NCI-H526 treated with DMSO at 0.1 percent for 48 hours (cell line): ENCODE measurements at places on chromosomes 2 and 18.

GRCh38 chr18:8894823-8895222 is 189.5 kb downstream of the MTCL1 start:
- no peak for DNase-seq

- no peak for DNase-seq
Observed at GRCh38 chr18:35573531-35573930, 8.0 kb upstream of the GALNT1 start.

- no peak for DNase-seq
Observed at GRCh38 chr2:125106710-125107109, 1081.6 kb downstream of the CNTNAP5 start.

- no peak for DNase-seq
Observed at GRCh38 chr2:226383461-226383860, 416.2 kb downstream of the IRS1 start.

DNA sequence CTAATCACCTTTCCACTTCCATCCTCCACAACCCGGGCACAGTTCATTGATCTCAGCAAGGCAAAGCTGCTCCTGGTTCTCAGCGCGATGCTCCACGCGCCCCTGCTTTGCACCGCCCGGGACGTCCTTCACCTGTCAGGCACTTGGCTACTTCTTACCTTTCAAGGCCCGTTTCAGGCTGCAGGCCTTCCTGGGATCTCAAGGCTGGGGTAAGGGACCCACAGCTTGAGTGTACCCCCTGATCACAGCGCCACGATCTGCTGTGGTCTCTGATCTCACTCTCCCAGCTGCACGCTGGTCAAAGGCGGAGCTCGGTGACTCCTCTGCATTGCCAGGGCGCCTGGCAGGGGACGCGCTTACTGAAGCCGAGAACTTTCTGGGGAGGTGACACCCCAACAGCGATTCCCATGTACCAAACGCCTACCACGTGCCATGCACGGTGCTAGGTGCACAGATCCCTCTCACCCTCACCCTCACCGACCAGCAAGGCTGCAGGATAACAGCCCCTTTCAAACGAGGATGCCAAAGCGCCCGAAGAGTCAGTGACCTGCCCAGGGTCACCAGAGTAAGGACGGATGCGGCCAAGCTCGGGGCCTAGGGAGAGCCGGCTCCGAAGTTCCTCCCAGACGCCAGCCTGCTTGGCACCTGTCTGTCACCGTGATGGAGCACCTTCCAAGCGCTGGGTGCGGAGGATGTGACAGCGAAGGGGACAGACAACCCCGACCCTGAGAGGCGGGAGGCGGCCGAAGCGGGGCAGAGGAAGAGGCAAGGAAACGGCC is 818 bp downstream of the ITGB1BP1 start:
- DNase-seq, result peak; percentile 35

DNA sequence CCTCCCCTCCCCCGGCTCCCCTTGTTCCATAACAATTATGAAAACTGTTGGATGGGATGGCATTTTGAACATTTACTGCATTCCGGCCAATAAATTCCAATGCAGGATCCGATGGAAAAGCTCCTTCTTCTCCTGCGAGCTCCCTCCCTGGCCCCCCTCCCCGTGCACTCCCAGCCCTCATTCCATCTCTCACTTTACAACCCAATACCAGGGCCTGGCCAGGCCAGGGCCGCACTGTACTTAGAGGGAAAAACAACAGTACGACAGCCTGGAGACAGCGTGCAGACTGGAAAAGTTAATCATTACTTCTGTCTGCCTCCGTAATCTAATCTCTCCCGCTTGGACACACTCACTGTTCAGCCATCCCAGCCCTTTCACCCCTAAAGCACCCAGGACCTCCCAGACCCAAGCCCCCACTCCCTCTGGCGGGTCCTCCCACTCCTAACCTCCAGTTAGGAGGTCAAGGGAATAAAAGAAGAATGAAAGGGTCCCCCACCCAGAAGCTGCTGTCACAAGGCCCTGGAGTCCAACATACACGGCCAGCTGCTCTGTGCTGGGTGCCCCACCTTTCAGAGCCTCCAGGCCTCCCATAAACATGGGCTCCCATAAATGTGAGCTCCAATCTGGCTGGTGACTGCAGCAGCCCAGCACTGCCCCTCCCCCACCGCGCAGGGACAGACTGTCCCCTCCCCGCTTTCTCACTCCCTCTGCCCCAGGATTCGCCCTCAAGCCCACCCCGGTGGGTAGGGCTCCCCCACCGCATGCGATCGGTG is 20.6 kb downstream of the SMAD7 start:
- DNase-seq, result peak; percentile 72

GRCh38 chr2:154995361-154995760 is 296.9 kb downstream of the KCNJ3 start:
- no peak for DNase-seq

- no peak for DNase-seq
Observed at GRCh38 chr2:217880891-217881290, 121.9 kb downstream of the TNS1 start.

DNA sequence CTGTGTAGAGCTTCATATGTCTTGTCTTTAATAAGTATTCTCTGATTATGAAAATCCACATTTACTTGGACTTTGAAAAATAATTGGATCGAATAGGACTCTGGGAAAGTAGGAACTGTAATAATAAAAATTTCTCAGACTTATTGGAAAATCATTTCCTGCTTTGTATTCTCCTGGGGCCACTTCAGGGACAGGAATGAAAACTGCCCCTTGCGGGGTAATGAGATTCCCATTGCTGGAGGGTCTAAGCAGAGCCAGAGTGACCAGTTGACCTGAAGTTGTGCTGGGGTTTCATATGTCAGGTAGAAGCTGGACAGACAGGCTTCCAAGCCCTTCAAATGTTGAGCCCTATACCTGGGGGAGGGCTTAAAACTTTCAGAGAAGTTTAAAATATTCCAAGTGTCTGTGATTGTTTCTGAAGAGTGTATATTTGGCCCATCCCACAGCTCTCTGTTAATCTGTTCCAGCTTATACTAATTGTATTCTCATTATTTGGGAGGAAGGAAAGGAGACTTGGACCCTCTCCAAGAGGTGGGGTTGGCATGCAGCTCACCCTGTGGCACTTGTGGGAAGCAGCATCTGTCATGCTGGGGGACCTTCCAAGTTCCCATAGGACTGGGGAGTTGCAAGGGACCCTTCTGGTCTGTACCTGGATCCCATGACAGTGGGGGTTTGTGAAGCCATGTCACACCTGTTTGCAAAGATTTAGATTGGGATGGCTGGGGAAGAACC is 268.7 kb upstream of the ATP5MC3 start:
- DNase-seq, result no peak

GRCh38 chr2:207505171-207505570 is 24.6 kb upstream of the CREB1 start:
- DNase-seq, result no peak

GRCh38 chr18:8238507-8238906 is 370.7 kb upstream of the RAB12 start:
- no peak for DNase-seq

DNA sequence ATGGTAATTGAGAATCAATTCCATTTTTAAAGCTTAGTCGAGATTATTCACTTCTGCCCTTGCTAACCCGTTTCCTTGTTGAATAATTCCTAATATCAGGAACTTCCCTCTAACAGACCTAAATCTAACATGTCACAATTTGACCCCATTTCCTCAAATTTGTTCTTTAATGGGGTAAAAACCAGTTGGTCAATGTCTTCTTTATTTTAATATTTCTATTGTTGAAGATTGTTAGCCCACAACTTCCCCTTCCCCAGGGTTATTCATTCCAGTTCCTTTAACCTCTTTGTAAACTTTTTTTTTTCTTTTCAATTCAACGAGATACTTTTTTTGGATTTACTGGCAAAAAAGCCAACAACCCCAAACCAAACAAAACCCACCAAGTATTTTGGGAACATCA is 7.3 kb downstream of the TNFRSF11A start:
- DNase-seq, result no peak

- DNase-seq, result no peak
Observed at GRCh38 chr2:8630676-8631464, 51.0 kb upstream of the ID2 start.

DNA sequence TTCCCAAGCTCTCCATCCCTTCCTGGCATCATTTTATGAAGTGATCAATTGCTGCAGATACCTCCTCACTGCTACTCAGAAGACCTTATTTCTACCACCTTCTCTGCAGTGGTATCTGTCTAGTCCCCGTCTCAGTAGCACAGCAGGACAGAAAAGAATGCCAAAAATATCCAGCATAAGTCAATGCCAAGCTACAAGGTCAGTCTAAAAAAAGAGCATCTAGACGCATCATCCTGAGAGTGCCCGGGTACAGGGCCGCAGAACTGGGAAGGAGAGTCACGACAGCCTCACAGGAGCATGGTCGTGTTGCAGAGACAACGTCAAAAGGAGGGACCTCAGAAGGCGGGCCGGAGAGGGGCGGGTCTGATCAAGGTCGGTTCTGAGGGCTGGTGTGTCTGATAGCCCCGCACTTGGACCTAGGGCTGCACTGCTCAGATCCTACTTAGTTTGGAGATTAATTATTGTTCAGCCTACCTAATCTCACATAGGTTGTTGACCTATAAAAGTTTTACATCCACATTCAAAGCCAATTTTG is 24.3 kb upstream of the SNTG2 start:
- no peak for DNase-seq

GRCh38 chr18:27075828-27076227 is 109.3 kb downstream of the CHST9 start:
- DNase-seq, result no peak

GRCh38 chr2:68589963-68590362 is 53.4 kb upstream of the PROKR1 start:
- no peak for DNase-seq

GRCh38 chr2:168424112-168424951 is 31.7 kb upstream of the CERS6 start:
- no peak for DNase-seq

DNA sequence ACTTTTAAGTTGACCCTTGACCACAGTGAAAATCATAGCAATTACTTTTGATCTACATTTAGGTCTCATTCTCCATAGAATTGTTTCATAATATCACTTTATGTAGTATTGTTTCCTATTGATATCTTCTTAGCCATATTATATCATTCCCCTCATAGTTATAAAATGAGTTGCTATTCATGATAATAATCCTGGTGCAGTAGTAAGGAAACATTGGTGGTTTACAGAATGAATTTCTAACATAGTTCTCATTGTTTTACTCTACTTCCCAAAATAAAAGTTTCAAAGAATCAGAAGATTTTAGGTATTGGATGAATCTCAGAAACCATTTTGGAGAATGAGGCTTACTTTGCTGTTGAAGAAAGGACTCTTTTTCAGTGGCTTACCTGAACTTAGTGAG is 246.0 kb downstream of the PARD3B start:
- no peak for DNase-seq

DNA sequence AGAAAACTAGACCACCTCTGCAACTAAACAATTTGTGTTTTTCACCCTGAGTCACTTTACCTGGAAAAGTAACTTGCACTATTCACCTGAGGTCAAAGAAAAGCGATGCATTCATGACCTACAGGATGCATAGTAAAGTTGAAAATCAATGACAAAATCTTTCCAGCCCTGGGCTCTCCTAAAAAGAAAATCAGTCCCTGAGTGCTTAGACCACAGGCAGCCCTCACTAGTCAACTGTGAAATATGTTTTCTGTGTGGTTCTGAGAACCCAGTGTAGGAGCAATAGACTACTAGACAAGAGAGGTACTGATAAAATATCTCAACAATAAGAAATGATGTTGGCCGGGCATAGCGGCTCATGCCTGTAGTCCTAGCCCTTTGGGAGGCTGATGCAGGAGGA is 133.1 kb downstream of the TXNL1 start:
- no peak for DNase-seq
